ENCODE measurements at places on chromosomes 16 and 17. TPM values are rescaled to one million over a fixed set of nuclear protein-coding genes. Genes with fewer than 3 reads are reported as not detected.

The ZFP1 gene
- total RNA-seq: 58.0 TPM

The CES5A gene
- total RNA-seq: not detected

The C16orf92 gene
- total RNA-seq: not detected

The PDIA2 gene
- 10.8 TPM for total RNA-seq

The GNG13 gene
- total RNA-seq: not detected

The TCAP gene
- total RNA-seq: 1.5 TPM

The SLC5A2 gene
- total RNA-seq: 1.5 TPM

The TAOK2 gene
- total RNA-seq: 42.0 TPM

The FAM83G gene
- 0.25 TPM for total RNA-seq

The TPPP3 gene
- 4.4 TPM for total RNA-seq

The SGSM2 gene
- 49.7 TPM for total RNA-seq

The TK1 gene
- total RNA-seq: 1.7 TPM

All from temporal lobe (tissue), 4 donors.